Right lung (tissue), 10 donors: ENCODE measurements at places on chromosomes 11 and 22.

DNA sequence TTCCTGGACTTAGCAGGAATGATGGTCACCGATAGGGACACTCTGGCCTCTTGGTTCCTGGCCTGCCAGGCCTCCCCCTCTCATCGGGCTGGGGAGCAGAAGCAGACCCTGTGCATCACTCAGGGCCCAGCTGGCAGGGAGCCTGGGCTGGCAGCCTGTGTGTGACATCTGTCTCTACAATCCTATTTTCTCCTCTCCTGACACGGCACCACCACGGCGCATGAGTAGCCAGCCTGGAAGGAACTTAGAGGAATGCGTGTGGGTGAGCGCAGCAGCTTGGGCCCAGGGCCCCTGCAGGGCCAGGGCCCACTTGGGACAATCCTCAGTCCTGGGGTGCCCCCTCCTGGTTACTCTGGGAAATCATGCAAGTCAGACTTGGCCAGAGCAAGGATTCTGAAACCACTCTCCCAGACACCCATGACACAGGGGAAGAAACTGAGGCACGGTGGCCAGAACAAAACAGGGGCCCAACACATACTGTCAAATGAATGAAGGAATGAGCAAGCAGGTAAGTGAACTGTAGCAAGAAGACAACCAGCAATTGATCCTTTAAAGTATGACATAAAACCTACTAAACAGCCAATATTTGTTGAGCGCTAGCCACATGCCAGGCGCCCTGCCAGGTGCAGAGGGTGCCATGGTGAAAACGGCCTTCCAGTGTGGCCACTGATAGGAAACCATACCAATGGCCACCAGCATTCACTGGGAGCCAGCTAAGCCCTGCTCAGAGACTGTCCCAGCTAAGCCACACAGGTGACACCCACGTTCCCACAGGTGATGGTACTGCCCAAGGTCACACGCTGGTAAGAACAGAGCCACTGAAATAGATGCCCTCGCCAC, 13.3 kb downstream of the RSPH14 start:
- DNase-seq, result peak; percentile 65

DNA sequence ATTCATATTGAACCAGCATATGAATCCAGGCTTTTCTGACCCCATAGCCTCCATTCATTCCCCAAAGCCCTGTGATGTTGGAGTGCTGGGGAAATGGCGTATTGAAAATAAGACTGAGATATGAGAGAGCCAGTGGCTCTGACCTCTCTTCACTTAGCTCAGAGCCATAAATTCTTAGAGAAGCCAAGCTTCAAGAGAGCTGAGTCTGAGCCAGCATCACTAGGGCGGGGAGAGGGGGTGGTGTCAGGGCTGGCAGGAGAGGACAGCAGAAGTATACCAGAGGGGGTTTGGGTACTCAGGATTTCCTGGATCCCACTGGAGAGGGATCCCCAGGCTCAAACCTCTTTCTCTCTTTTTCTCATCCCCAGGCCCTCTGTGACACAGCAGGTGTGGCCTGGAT, 16.7 kb upstream of the MOGAT2 start:
- DNase-seq, result no peak

DNA sequence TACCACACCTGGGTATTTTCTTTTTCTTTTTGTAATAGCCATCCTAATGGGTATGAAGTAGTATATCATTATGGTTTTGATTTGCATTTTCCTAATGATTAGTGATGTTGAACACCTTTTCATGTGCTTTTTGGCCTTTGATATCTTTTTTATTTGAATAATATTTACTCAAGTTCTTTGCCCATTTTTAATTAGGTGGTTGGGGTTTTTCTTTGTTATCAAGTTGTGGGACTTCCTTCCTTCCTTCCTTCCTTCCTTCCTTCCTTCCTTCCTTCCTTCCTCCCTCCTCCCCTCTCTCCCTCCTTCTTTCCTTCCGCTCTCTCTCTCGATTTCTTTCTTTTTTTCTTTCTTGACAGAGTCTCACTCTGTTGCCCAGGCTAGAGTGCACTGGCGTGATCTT, 75.0 kb upstream of the PDGFD start:
- DNase-seq, result no peak

DNA sequence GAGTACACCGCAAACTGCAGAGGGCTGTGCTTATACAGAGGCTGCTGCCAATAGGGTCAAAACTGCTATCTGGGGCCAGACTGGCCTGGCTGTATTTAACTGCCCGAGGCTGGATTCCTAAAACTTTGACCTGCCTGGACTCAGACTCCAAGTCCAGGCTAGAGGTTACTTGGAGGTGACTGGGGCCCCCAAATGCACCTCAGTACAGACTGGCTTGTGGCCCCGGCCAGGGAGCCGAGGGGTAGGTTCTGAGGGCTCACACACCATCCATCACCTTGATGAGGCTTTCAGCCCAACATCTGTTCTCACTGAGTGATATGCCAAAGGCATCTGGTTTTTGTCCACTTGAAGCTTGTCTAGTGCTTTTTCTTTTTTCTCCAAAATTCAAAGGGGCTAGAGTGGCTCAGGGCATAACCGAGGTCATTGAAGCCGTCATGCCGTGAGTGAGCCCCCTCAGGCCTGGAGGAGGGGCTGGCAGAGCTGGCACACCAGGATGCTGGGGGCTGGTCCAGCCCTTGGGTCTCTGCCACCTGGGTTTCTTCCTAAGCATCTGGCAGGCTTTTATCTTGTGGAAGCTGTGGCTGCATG, 52.4 kb upstream of the TTLL12 start:
- DNase-seq, result no peak

- peak; percentile 89 for DNase-seq
These were observed 30.1 kb upstream of the HMOX1 start for GRCh38 chr22:35350539-35351503.

GRCh38 chr11:131070365-131070764, 154.1 kb upstream of the SNX19 start:
- no peak for DNase-seq

- no peak for DNase-seq
These were observed 15.6 kb downstream of the TBC1D10A start for GRCh38 chr22:30310881-30311771.

- DNase-seq, result no peak
These were observed 73.4 kb downstream of the MYEOV start for GRCh38 chr11:69367211-69367964.

GRCh38 chr11:22539821-22540256, 85.8 kb downstream of the FANCF start:
- no peak for DNase-seq

DNA sequence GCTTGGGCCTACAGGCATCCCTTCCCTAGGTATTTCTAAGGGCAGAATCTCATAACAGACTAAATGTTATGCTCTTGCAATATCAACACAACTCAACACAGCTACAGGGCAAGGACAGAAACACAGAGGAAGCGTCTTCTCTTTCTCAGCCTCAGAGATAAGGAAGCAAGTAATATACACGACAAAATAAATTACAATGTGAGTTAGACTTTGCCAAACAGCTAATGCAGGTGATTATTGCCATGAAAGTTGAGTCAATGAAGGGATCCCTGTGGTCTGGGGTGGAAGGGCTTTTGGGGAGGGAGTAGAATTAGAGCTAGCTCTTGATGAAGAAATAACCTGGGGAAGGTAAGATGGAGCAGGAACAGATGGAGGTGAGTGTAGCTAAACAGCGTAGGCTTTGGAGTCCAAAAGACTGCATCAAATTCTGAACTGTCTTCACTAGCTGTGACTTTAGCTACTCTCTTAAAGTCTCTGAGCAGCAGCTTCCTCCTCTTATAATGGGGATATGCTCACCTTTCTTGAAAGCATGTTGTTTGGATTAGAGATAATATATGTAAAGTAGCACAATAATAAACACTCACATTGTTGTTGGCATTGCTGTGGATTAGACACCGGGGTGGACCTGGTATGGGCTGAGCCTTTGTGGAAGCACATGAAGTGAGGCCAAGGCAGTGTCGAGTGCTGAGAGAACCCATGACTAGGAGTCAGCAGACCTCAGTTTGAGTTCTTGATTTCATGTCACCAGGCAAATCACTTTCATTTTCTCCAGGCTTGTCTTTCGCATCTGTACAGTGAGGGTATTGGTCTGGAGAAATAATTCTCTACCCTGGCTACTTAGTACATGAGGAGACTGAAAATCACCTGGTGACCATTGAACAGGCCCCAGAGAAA, 41.0 kb upstream of the AQP11 start:
- no peak for DNase-seq

GRCh38 chr11:12717851-12718291, 43.6 kb downstream of the TEAD1 start:
- DNase-seq, result no peak

GRCh38 chr22:22682196-22682595, 37.8 kb downstream of the GGTLC2 start:
- no peak for DNase-seq

GRCh38 chr22:24578355-24579257, 14.3 kb downstream of the LRRC75B start:
- no peak for DNase-seq

DNA sequence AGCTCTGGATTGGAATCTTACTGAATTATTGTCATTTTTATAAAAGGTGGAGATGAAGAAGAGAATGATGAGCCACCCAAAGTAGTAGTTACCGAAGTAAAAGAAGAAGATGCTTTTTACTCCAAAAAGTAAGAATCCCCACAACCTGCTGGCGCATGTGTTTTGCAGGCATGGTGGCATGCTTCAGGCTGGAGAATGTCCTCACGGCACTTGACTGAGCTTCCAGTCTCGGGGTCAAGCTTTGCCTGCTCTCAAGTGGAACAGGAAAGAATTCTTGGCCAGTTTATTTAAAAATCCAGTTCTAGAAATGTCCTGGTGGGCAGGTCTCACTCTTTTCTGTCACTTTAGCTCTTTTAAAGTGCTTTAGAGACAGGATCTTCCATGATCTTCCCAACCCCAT, 17.5 kb downstream of the NUP50 start:
- DNase-seq, result no peak

DNA sequence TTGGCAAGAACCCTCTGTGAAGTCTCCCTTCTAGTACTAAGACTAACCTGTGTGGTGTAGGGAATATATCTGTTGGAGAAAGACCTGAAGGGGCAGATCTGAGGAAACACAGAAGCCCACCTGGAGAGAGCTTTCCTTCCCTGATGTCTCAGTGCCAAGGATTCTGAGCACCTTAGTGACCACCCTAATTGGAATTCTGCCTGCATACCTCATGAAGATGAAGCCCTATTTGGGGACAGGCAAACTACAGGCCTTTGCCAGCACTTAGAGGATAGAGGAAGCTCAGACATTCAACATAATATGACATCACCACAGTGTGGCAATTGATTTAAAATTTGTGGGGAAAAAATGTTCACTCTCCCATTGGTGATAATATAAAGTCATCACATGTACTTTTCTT, 766.2 kb upstream of the KIRREL3 start:
- no peak for DNase-seq

GRCh38 chr11:66264914-66265313, 3.5 kb upstream of the RAB1B start:
- no peak for DNase-seq

DNA sequence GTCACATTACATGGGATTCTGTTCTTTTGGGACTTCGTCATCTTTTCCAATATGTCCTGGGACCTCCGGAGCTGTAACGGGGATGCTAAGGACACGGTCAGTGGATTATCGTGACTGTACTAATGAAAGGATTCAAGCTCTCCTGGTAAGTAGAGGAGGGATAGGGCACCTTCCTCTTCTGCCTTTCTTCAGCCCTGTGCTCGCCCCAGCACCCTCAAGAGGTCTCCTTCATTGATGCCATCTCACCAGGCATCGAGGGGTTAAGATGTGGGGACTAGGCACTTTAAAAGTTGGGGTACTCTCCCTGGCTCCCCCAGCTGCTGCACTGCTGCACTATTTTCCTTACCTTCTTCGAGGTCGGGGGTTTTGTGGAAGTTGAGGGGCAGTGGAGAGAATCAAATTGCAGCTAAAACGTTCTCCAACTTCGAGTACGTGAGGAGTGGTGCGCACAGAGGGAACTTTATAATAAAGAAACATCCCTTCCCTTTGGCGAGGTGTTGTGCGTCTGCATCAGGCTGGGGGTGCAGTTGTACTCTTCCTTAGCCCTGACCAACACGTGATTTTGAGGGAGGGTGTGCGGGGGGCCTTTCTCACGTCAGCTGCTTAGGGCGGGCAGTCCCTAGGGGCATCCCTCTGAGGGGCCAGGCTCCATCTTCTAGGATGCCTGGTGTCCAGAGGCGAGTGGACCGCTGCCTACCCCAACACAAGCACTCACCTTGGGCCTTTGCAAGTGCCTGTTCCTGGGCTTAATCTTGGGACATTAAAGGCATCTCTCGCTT, 96.1 kb downstream of the GRAMD1B start:
- no peak for DNase-seq

- no peak for DNase-seq
These were observed 1.3 kb downstream of the CSKMT start for GRCh38 chr11:62666259-62666926.

DNA sequence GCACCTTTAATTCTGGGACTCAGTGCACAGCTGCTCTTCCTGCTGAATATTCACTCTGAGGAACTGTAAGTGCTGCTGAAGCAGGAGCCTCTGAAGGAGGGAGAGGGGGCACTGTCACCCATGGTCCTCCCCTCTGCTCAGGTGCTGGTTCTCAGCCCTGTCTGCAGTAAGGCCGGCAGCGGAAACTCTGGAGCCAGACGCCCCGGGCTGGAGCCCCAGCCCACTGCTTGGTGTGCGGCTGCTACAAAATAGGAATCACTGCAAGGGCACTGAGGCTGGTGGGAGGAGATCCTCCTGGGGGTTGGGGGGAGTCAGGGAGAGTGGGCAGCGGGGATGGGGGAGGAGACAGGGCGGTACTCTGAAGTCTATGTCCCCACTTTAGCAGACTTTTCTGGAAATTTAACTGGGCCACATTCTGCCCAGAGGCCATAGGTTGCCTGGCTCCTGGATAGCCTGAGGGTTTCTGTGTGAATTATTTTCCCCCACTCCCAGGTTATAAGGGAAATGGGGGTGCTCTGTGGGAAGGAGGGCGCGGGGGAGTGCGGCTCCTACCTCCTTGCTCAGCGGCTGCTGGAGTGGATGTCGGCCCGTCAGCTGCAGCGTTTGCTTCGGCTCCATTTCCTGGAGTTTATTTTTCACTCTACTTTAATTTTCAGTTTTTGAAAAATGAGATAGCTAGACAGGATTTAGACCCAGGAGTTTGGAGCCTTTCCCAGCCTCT, 33.6 kb downstream of the TBC1D22A start:
- DNase-seq, result no peak

DNA sequence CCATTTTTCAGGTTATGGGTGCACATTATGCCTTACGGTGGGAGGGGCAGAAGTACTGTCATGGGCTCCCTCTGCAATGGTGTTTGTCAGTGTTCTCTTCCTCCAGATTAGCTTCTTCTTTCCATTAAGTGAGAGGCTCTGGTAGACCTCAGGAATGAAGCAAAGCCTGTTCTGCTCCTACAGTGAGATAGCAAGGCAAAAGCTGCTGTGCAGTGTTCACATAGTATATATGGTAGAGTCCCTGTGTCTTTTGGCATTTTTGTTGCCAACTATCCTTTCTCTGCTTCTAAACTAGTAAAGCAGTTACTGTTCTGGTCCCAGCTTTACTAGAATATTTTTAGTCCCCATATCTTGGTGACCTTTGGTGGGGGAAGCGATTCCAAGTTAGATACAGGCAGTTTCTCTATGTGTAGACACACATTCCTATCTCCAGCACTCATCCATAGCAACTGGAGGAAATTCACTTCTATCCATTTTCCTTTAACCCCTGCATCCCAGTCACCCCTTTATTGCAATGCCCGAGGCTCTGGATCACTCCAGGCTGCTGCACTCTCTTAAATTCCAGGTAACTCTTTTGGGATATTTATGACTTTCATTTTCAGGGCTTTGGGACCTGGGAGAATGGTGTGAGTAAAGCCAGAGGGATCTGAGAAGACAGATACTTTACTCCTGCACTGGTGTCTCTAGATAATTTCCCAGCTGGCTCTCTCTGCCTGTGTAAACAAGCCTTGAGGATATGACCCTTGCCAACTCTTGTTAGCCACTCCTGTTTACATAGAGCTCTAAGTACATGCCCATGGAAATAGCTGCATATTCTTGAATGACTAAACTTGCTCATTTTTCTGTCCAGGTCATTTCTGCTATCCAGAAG, 3.9 kb upstream of the TRIM34 start:
- no peak for DNase-seq
